ENCODE measurements at places on chromosomes 11 and 22.

GRCh38 chr22:45452565-45453379 lies 39.3 kb downstream of the RIBC2 start:
- DNase-seq, result no peak

DNA sequence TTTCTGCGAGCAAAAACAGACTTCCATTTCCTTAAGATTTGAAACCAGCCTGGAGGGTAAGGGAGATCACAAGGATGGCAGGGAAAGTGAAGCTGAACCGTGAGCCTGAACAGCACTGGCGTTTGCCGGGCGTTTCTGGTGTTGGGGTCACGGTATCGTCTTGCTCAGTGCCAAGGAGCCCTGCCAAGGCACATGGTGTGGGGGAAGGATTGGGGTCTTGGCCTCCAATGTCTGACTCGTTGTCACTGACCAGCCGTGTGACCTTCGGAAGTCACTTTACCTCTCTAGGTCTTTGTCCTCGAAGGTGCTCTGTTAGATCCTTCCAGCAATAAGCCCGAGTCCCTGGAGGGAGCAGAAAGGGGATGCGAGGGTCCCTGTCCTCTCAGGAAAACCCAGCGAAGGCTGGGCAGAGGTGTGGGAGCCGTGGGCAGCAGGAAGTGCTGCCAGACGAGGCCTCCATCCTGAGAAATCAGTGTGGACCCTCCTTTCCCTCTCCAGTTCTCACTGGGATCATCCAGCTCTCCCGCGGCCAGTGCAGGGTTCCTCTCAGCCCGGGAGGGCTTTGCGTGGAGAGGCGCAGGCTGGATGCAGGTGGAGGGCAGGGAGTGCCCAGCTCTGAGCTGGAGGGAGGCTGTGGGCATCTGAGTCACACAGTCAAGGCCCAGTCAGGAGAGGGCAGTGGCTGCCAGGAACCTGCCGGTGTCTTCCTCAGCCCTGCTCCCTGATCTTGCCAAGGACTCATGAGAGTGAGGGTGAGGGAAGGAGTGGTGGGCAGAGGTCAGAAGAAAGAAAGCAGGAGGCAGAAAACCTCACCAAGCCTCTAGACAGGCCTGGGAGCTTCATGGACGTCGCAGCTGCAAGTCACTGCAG lies 18.9 kb downstream of the TOM1 start:
- DNase-seq, result no peak

DNA sequence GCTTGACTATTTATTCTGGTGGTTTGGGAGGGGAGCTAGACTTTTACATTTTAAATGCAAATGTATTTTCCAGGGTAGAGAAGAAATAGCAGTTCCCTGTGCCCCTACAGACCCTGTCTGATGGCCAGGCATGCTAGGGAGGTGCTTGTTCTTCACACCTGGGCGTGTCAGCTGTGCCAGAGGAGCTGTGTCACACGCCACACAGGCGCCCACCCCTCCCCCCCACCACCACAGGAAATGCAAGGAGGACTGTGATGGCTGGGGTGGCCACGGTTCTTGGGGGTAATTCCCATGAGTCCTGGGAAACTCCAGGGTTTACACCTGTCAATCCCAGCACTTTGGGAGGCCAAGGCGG lies 82.2 kb downstream of the FLI1 start:
- DNase-seq, result peak; percentile 16

DNA sequence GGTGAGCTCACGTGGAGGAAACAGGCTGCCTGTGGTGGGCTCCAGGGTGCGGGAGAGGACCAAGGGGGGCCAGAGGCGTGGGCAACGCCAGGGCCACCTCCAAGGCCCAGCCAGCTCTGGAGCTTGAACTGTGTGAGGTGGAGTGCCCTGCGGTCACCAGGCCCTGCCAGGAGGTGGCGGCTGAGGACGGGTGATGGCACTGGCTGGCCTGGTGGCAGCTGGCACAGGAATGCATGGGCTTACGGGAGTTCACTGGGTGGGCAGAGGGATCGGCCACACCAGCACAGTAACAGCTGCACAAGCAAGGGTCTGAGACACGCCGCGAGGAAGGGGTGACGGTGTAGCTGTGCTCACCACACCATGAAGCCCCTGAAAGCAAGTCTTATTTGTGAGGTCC lies 15.8 kb downstream of the TOLLIP start:
- no peak for DNase-seq

- DNase-seq, result peak; percentile 49
Observed at GRCh38 chr11:128472128-128473089, 114.9 kb downstream of the ETS1 start.

- peak; percentile 23 for DNase-seq
Observed at GRCh38 chr22:17213976-17214375, 5.3 kb downstream of the ADA2 start.

- DNase-seq, result no peak
Observed at GRCh38 chr22:35476341-35476740, 64.3 kb upstream of the RASD2 start.

- DNase-seq, result no peak
Observed at GRCh38 chr11:34154059-34154875, 48.8 kb downstream of the NAT10 start.

GRCh38 chr11:16881766-16882165 lies 132.4 kb downstream of the PLEKHA7 start:
- no peak for DNase-seq

DNA sequence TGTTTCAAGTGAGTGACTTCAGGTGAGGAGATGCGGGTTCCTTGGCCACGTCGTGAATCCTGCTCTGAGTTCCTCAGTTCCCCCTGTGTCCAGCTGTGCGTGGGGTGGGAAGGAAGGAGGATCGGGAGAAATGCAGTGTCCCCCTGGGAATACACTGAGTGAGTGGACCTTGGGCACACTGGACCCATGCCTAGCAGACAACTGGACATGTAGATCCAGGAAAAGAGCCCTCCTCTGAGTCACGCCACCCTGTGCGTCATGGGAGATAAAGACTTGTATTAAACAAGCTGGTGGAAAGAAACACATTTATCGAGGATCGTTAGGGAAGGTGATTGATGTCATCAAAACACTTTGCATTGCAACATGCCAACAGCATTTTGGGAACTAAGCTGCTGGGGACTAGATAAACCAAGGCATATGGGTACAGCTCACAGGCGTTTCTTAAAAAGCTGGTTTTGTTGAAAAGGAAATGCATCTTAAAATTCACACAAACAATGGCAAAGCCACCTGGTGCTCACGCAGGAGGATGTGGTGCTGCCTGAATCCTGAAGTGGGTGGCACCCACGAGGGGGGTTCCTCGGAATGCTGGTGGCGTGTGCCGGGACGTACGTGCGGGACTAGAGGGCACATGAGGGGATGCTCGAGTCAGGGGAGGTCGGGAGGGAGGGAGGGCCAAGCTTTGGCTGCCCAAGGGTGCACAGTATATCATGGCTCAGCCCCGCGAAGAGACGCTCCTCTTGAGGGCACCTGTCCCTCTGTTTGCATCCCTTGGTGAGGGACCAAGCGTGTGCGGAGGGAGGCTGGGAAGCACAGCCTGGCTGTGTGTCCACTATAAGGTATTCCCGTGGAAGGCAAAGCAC lies 303.5 kb downstream of the TBC1D22A start:
- DNase-seq, result no peak

- DNase-seq, result no peak
Observed at GRCh38 chr11:39374963-39375698, 2084.3 kb downstream of the LRRC4C start.

- no peak for DNase-seq
Observed at GRCh38 chr22:46047226-46047625, 70.3 kb upstream of the WNT7B start.

DNA sequence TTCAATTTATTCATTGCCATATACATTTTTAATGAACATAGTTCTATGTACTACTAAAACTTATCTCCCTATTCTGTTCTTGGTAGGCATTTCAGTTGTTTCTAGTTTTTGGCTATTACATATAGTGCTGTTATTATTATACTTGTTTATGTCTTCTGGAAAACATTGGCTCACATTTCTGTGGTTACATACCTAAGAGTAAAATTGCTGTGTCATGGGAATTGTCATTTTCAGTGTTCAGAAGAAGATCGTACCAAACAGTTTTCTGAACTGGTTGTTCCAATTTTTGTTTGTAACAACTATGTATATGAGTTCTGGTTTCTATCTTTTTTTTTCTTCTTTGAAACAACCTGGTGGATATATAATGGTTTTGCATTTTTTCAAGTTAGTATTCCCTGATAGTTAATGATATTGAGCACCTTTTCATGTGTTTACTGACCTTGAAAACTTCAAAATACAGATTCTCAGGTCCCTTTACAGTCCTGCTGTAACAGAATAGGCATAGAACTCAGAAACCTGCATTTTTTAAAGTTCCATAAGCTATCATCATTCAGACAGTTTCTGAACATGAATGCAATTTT lies 230.7 kb downstream of the JRKL start:
- DNase-seq, result no peak

DNA sequence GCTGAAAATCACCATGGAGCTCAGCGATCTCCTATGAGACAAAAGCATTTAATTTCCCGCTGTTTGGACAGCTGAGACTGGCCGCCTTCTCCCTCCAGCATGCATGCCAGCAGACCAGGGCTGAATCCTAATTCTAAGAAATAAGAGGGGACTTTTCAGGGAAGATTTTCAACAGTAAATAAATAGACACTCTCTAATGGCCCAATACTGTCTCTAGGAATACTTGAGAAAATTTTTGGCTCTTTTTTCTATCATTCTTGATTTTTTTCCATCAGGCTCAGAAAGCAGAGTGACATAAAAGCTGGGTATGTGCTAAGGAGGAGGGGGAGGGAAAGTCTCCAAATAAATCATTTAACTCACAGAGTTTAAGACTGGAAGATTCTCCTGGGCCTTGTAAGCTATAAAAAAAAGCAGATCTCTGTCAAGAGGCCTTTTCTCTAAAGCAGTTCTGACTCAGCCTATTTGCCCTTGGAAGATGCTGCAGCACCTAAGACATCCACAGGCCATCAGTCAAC lies 17.6 kb upstream of the SPON1 start:
- no peak for DNase-seq

- no peak for DNase-seq
Observed at GRCh38 chr22:48892578-48893287, 934.9 kb downstream of the BRD1 start.

DNA sequence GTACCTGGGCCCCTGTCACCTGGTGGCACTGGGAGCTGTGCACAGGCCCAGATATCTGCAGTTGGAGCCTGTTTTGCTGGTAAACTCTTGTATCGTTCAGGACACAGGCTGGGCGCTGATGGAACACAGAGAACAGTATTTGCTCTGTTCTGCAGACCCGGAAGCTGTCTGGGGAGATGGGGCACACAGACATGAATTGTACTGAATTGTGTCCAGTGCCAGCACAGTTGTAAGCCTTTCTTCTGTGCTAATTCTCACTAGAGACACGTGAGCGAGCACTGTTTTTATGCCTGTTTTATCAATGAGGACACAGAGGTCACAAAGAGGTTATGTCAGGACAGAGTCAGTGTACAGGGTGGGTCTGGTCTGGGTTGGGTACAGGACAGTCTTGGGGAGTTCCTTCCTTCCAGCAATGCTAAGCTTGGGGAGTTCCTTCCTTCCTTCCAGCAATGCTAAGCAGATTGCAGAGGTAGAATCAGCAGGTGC lies 24.4 kb upstream of the ACR start:
- DNase-seq, result no peak

DNA sequence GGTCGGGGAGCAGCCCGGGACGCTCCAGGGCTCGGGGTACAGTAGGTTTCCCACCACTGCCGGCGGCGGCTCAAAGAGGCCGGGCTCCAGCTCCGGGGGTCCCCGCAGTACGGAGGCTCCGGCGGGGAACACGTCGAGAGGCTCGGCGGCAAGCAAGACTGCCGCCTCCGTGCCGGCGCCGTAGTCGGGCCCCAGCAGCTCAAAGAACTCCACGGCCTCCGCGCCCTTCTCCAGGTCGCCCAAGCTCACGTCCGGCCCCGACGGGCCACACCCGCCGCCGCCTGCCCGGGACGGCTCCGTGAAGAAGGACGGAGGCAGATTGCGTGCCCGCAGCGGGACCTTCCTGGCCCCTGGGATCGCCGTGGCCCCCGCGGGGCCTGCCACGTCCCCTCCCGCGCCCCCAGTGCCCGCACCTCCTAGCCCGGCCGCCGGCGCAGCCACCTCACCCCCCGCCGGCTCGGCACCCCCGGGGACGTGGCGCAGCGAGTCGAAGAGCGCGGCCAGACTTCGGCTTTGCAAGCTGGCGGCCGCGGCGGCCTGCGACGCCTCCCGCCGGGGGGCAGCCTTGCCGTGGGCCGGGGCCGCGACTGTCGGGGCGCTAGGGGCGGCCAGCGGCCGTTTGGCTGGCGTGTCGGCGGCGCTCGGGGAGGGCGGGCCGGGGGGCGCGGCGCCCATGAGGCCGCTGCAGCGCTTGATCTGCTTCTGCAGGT lies 775 bp downstream of the FAM181B start:
- DNase-seq, result no peak

GRCh38 chr11:32918427-32918826 lies 25.8 kb downstream of the QSER1 start:
- DNase-seq, result no peak

GRCh38 chr11:125110506-125110905 lies 920 bp downstream of the TMEM218 start:
- no peak for DNase-seq

- DNase-seq, result no peak
Observed at GRCh38 chr11:58596621-58597020, 17.8 kb downstream of the ZFP91 start.

DNA sequence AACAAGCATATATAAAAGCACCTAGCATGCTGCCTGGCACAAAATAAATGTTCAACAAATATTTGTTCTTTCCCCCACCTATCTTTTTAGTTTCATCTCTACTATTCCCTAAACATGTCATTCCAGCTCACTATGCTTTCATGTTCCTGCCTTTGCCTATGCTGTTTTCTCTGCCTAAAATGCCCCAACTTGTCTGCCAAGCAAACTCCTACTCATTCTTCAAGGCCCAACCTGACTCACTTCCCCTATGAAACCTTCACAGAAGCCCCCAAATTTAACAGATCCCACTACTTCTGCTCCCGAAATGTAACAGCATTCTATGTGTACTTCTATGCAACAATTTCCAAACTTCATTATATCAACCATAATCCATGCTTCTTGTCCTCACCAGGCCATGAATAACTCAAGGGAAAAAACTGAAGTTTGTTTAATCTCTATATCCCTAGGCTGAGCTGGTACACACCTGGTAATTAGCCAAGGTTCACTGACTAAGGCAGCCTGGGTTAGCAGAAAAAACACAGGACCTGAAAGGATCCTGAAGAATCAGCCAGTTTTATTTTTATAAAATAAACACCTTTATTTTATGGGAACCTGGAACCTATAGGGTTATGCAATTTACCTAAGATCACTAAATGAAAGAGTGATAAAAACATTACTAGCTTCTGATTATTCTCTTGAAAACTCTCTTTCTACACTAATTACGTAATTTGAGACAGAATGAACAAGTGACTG lies 72.2 kb downstream of the PAK1 start:
- no peak for DNase-seq

DNA sequence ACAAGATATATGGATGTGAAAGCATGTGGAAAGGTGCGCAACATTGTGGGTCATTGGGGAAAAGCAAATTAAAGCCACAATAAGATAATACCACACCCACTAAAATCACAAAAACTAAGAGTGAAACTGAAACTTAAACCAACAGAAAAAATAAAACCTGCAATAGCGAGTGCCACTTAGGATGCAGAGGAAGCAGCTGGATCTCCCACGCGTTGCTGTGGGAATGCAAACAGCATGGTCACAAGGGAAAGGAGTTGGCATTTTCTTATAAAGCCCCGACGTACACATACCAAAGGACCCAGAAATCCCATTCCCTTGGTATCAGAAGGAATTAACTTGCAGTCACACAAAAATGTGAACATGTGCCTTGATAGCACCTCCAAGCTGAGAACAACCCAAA lies 712.0 kb downstream of the TBC1D22A start:
- DNase-seq, result no peak

GRCh38 chr11:121451178-121451985 lies 732 bp upstream of the SORL1 start:
- DNase-seq, result no peak

- no peak for DNase-seq
Observed at GRCh38 chr11:34840736-34841386, 75.3 kb downstream of the APIP start.

- no peak for DNase-seq
Observed at GRCh38 chr11:10414659-10415058, 40.4 kb upstream of the AMPD3 start.

Measured in activated T-cell treated with anti-CD3 and anti-CD28 coated beads, Interleukin-2, amount 50 U/mL, for 4 hours (primary cell).